ENCODE measurements at places on chromosomes 6 and 20.

DNA sequence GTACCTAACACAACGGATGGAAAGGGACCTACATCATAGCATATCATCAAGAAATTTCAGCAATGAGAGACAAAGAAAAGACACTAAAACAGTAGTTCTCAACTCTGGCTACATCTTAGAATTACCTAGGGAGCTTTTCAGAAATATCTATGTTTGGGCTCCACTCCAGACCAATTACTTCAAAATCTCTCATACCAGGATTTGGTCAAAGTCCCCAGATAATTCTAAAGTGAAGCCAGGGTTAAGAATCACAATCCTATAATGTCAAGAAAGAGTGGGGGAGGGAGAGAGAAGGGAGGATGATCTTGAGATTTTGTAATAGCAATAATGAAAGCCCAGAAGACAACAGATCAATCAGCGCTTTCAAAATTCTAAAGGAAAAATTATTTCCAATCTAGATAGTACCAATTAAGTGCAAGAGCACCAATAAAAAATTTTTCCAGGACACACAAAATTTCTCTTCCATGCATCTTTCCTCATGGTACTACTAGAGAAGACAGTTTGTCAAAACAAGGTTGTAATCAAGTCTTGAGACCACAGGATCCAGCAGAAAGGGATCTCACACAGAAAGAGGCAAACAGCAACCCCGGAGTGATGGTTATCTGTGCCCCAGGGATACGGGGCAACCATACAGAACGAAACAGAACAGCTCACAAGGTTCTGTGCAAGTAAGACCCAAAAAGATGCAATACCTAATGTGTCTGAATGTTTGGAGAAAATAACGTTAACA, 152.9 kb upstream of the DST start:
- no peak for DNase-seq

- no peak for DNase-seq
Measured at GRCh38 chr20:31974951-31975487, 7.1 kb downstream of the XKR7 start.

- no peak for DNase-seq
Measured at GRCh38 chr20:54557806-54558590, 82.6 kb downstream of the DOK5 start.

DNA sequence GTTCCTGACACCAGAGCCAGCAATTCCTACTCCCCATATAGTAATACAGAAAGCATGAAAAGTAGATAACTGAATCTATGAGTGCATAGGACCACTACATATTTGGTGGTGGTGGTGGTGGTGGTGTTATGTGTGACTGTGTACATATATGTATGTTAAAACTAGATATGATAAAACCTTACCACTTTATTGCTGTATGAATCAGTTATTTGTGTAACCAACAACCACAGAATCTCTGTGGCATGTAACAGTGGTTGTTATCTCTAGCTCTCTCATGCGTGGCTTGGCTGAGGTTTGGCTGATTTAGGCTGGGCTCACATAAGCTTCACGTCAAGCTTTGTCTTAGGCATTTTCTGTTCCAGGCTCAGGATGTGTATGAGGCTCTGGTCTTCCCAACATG, 55.7 kb downstream of the PLCB1 start:
- DNase-seq, result no peak

DNA sequence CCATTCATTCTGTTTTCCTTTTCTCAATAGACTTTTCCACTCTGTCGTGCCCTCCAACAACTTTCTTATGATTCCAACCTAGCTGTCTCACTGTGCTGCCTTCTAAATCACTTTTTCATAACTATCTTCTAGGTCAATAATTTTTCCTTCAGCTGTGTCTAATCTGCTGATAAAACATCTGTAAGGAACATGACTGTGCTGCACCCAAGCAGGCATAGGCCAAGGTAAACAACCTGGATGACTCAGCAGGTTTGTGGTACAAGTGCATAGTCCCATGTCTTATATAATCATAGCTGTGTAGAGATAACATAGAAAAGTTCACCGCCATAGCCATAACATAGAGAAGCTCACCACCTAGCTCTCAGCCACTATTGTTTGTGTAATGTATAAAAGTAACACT, 332.3 kb downstream of the PLCB1 start:
- no peak for DNase-seq

DNA sequence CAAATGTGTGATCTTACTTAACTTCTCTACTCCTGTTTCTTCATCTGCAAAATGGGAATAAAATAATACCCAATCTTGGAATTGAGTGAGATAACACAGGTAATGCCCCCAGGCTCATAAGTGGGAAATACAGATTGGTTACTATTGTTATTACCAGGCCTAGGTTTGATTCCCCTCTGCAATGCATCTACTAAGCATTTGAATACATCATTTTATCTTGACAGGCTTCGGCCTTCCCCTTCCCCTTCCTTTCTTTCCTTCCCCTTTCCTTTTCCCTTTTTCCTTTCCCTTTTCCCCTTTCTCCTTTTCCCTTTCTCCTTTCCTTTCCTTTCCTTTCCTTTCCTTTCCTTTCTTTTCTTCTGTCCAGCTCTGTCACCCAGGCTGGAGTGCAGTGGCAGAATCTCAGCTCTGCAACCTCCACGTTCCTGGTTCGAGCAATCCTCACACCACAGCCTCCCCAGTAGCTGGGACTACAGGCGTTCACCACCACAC, 7.3 kb upstream of the HNF4A start:
- DNase-seq, result no peak

DNA sequence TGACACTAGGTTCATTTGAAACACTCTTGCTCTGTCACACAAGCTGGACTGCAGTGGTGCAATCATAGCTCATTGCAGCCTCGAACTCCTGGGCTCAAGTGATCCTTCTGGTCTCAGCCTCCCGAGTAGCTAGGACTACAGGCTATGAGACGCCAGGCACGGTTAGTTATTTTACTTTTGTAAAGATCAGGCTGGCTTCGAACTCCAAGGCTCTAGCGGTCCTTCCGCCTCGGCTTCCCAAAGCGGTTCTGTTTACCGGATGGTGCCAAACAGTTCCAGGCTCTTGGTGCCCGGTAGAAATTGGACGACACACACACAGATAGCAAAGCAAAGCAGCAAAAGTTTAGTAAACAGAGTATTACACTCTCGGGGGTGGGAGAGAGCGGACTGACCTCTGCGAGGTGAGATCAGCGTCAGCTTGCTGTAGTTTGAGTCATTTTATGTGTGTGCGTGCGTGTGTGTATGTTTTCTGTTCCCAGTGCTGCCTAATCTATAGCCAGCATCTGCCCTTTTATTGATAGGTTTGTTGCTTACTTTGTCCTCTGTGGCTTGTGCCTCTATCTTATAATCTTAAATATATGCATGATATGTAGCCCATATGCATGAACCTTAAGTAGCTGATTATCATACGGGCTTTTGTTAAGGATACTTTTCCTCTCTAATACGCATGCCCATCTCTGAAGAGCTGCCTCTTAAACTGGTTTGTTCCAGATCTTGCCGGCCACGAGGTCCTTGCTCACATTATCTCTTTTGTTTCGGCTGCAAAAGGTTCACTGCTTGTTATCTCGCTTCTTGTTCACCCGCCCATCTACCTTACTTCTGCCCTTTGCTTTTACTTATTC, 75.2 kb downstream of the OR2B2 start:
- DNase-seq, result peak; percentile 38

- no peak for DNase-seq
Measured at GRCh38 chr6:156310701-156311100, 466.5 kb upstream of the ARID1B start.

DNA sequence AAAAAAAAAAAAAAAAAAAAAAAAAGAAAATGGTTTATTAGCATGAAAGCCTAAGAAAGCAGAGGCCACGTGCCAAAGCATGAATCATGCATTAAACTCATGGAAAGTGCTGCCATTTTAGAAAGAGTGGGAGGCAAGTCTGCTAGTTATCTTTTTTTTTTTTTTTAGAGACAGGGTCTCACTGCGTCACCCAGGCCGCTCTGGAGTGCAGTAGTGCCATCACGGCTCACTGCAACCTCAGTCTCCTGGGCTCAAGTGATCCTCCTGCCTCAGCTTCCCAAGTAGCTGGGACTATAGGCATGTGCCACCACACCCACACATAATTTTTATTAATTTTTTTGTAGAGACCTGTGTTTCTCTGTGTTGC, 5.2 kb downstream of the VWA7 start:
- no peak for DNase-seq

GRCh38 chr6:134707342-134708031, 242.4 kb downstream of the ALDH8A1 start:
- no peak for DNase-seq

DNA sequence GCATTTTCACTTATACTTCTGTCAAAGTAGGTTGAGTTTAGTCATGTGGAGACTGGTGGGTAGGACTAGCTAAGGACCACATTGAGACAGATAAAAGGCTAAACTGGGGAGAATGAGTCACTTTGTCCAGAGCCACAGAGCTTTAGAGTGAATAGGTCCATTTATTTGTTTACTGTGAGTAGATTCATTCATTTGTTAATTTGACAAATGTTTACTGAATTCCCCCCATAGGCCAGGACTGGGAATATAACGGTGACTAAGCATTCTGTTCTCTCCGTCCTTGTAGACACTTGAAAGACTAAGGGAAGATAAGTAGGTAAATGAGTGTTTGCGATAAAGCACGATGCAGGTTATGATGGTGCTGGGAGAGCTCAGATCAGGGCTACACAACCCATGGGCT, 699.7 kb upstream of the ID4 start:
- no peak for DNase-seq

- DNase-seq, result no peak
Measured at GRCh38 chr6:110358553-110359160, 508 bp upstream of the METTL24 start.

DNA sequence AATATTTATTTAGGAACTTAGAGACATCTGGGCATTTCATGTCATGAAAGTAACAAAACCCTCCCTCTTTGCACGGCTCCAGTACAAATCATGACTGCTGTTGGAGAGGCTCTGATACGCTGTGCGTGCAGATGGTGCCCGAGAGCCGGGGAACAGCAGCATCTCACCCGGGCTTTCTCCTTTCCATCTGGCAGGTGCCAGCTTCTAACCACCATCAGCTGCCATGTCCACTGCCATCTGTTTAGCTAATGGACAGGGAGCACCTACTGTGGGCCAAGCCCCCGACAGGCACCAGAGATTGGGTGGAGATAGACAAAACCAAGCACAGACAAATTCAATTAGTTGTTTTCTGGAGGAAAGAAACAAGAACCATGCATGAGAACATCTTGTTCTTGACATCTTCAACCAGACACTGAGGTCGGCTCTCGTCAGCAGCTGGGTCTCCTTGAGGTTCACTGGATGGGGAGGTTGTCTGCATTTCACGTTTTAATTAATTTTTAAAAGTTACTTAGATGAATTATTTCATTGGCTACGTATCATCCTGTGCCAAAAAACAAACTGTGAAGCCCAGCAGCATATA, 323.7 kb downstream of the THBS2 start:
- no peak for DNase-seq

DNA sequence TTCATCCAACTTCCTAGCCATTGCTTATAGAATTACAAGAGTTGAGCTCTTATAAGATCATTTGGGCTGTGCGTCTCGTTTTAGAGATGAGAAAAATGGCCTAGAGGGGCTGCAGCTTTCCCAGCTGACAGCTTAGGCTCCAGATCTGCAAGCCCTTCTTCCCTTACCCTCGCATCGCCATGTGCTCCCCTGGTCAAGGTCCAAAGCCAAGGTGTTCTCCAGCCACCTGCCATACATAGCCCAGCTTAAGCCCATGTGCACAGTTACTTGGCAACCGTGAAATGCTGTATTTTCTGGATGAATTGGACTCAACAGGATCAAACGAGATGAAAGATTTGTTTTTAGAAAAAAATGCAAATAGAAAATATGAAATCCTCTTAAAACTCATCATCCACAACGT, 7.9 kb downstream of the MAP3K4 start:
- DNase-seq, result peak; percentile 48

DNA sequence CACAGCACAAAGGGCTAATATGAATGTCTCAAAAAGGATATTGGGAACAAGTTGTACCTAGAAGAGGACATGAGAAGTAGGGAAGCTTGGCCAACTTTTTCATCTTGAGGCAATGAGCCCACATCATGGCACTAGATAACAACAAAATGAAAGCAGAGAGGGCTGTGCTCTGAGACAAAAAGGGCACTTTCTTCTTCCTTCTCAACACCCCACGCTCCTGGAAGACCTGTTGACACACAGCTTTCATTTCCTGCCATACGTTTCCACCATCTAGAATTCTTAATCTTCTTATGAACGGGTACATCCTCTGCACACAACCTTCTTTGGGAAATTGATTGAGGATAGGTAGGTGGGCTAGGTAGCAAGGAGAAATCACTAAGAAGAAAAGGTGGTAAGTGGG, 187.8 kb upstream of the STXBP5 start:
- DNase-seq, result no peak

DNA sequence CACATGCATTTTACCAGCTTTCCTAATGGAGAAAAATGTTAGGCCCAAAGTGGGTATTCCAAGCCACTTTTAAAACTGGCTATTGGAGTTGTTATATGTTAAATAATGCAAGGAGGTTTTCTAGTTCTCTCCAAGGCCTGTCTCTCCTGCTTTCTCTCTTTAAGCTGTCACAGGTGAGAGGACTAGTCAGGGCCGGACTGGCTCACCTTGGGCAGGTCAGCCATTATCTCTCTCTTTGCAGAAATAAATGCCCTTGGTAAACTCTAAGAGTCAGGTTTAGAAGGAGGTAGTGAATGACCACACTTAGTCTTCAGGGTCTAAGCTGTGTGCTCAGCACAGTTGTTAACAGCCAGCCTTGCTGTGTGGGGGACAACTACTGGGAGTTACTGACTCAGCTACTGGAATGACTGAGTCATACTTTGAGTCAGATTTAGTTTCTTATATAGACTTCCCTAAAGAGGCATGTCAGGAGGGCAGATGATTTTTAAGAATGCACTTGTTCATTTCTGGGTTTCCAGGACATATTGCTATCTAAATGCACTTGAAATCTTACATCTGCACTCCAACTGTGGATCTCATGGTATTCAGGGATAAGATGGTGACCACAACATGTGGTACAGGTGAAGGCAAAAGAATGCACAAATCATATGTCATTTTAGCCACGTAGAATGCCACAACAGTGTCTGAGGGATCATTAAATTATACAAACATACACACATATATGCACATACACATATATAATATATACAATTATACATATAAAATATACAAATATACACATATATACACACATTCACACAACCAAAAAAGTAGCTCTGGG, 719.4 kb downstream of the EPM2A start:
- no peak for DNase-seq

DNA sequence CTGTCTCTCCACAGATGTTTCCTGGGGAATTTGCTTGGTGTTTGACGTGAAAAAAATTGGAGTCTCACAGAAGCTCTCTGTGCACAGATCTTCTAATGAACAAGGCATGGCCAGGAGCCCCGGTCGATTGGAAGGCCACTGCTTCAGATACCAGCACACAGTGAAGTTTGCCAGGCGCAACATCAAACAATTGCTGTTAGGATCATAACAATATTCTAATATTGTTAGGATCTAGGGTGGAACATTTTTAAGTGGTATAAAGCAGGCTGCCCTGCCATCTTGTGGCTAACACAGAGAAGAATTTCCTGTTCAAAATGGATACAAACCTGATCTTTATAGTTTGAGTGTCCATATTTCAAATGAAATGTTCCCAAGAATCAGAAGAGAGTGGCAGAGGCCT, 64.1 kb downstream of the C6orf118 start:
- DNase-seq, result peak; percentile 26
